Activated CD8-positive, alpha-beta memory T cell treated with anti-CD3 and anti-CD28 coated beads for 4 hours (primary cell): ENCODE measurements at places on chromosomes 6 and 20.

DNA sequence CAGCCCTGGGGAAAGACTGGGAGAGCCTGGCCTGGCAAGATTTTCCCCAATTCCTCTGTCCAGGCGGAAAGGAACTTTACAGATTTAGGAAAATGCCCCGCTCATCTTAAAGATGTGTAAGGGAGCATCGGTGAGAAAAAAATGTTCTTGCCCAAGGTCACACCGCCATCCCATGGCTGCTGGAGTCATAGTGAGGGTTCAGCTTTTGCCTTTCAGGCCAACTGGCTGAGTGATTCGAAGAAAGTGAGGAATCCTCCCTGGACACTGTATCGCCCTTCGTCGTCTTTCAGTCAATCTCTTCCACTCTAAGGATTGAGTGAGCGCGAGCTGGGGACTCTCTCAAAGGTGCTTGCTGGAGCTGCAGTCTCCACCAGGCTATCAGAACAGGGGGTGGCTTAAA is 1.4 kb downstream of the WFDC2 start:
- no peak for DNase-seq

DNA sequence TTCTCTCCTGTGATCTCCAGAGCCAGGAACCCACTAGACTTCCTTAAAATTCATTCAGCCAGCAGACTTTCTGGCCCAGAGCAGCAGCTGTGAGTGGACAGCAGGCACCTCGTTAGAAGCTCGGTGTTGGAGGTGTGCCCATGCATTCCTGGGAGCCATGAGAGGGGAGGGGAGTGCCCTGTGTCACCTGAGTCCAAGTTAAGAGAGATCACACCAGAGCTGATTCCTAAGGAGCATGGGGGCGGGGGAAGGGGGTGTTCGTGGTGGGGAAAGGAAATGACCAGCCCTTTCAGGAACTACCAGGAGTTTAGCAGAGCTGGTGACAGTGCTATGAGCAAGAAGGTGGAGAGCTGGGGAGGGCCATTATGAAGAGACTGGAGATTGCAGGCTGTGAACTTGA is 46.9 kb downstream of the GFRA4 start:
- DNase-seq = no peak

- no peak for DNase-seq
These were observed 831.8 kb downstream of the MAFB start for GRCh38 chr20:39857187-39857586.

DNA sequence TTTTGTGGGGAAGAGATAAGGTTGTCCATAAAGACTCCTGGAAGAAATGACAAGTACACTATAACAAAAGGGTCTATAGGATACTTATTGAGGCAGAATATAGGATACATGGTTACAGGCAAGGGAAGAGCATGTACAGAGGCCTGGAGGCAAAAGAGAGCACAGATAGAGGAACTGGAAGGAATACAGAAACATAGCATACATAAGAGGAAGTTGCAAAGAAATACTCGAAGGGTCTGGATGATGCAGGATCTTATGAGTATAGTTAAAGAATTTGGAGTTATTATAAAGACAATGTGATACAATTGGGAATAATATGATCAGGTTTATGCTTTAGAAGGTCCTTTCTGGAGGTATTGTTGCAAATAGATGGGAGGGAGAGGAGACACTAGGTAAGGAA is 592.7 kb upstream of the POU3F2 start:
- DNase-seq = no peak

GRCh38 chr6:21666201-21666691 is 72.7 kb downstream of the SOX4 start:
- no peak for DNase-seq

DNA sequence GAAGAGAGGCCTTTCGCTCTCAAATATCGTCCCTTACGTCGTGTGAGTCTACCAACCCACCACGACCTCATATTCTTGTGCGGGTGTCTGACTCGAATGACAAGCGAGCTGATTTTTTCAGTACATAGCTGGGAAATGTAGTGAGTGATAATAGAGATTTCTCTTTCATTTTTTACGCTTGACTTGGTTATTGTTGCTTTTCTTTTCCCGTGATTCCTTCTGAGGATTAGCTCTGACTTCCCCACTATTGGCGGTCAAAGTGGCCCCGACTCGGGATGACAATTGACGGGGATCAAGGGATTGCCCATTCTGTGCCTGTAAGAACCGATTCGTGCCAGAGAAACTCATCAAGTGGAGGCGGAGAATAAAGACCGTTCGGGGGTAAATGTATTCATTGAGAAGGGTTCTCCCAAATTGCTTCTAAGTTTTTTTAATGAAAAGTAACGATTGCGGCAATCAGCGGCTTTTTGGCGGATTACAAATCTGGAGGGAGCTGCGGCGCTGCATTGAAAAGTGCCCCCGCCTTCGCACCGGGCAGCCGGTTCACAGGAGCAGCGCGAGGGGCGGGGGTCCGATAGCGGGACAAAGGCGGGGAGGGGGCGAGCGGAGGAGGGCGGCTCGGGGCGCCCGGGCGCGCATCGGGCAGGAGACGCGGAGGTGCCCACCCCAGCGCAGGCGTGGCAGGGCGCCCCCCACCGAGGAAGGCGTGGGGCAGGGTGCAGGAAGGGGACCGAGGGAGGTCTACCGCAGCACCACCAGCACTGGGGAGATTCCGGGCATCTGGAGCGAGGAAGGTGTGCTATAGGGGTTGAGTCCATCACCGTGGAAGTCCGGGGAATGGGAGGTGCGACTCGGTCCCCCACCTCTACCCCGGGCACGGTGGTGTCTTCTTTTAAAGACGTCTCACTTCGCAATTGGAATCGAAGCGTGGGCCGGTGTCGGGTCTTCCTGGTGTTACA is 44.5 kb upstream of the OSTM1 start:
- no peak for DNase-seq

DNA sequence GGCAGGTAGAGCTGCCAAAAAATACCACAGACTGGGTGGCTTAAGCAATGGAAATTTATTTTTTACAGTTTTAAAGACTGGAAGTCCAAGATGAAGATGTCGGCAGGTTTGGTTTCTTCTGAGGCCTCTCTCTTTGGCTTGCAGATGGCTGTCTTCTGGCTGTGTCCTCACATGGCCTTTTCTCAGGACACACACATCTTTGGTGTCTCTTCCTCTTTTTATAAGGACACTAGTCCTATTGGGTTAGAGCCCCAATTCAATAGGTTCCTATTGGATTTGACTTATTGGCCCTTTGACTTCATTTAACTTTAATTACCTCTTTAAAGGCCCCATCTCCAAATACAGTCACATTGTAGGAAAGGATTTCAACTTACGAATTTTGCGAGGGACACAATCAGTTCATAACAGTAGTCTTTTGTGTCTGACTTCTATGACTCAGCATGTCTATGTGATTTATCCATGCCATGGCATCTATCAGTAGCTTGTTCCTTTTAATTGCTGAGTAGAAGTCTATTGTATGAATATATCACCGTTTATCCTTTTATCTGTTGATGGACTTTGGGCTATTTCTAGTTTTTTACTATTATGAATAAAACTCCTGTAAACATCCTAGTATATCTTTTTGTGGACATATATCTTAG is 11.0 kb upstream of the TCP11 start:
- DNase-seq = no peak

DNA sequence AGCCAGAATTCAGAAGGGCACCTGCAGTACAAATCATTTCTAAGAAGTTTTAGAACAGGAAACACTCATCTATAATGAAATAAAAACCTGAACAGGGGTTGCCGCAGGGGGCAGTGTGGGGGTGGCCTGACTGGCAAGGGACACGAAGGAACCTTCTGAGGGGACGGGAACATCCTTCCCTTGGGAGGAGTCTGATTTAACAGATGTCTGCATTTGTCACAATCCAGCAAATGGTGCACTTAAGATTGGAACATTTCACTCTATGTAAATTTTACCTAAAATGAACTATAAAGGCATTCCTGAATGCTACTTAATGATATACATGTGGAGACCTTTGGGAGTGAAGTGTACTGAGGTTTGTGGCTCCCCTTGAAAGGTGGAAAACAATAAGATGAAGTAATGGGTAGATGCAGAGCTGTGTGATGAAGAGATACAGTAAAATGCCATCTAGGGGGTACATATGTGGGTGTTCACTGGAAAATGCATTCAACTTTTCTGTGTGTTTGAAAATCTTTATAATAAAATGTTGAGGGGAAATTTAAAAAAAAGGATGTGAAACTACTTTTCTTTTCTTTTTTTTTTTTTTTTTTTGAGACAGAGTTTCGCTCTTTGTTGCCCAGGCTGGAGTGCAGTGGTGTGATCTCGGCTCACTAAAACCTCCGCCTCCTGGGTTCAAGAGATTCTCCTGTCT is 89.5 kb downstream of the SNX5 start:
- no peak for DNase-seq

- DNase-seq = no peak
These were observed 4.8 kb upstream of the MUC22 start for GRCh38 chr6:31005249-31006020.

DNA sequence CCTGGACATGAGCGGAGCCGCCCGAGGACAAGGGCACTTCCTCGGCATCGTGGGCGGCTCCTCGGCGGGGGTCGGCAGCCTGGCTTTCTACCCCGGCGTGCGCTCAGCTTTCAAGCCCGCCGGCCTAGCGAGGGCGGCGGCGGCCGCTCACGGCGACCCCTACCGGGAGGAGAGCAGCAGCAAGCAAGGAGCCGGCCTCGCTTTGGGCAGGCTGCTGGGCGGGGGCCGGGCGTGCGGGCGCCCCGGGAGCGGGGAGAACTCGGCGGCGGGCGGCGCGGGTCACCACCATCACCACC is 6.7 kb downstream of the PRDM13 start:
- no peak for DNase-seq

- no peak for DNase-seq
These were observed 323.1 kb downstream of the TPBG start for GRCh38 chr6:82686719-82687118.

- DNase-seq = no peak
These were observed 107.5 kb downstream of the FAXC start for GRCh38 chr6:99241905-99242534.

DNA sequence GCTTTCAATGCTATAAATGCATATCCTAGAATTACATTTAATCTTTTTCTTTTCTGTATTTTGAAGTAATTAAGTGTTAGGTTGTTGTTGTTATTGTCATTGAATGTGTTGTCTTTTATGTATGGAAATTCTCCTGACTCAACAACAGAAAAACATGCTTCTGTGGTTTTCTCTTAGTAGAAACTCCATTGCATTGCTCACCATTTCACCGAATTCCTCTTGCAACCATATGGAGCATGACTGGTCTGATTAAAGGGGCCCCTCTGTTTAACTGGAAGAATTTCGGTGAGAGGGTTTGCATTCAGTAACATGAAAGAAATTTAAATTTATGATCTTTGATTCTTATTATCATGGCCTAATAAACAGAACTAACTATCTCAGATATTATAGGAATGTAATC is 454.3 kb upstream of the JARID2 start:
- no peak for DNase-seq

DNA sequence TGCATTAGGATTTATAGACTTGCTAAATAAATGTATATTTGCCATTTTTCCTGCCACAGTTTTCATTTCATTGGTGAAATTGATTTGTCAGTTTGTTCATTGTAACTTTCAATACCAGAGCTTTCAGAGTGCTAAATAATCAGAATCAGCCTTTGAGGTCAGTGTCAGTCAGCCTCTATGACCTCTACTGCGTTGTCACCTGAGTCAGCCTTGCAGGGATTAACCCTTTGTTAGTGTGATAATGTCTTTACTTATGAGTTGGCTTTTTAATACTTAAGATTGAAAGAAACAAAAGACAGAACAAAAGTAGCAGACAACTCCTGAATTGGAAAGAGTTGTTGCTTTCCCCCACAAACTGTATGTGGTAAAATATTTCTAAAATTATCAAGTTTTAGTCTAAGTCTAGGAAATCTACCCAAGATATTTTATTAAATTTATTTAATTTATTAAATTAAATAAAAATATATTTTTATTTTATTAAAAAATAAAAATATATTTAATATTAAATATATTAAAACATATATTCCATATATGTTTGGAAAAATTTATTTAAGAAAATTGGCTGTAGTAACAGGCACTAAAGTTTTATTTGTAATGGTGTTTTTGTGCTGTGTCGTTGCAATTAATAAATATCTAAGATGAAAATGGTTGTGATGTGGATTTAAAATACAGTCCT is 125.2 kb downstream of the AFG1L start:
- no peak for DNase-seq

GRCh38 chr20:30922129-30922528 is 335.3 kb upstream of the DEFB115 start:
- no peak for DNase-seq

DNA sequence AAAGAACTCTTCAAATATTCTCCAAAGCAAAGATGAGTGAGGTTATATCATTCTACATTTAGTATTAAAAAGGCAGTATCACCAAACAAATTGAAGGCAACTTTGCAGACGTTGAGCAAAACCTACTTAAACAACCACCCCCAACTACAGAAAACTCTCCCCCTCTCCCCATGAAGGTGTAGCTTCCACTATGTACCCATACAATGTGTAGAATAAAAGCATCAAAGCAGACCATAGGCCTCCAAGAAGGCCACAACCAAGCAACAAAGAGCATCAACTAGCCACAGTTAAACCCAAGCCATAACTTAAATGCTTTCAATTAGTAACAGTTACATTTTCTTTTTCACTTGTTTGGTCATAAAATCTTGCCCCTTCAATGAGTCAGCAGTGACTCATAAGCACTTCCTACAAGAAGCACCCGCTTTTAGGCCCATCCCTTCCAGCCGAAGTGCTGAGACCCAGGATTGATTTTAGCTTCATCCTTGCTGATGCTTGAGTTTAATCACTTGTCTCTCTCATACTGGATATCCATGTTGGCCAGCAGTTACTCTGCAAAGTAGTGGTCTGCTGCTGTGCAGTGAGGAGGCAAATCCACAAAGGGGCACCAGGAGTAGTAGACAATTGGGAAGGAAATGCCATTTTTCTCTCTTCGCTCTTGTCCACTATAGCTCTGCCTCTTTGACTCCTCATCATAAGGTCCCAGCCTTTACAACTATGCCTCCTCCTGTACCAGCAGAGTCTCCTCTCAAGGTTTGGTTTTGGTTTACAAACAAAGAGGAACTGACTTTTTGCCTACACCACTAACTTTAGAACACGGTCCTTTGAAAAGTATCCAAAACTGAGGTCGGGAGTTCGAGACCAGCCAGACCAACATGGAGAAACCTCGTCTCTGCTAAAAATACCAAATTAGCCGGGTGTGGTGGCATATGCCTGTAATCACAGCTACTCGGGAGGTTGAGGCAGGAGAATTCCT is 8.4 kb upstream of the NUP153 start:
- no peak for DNase-seq

DNA sequence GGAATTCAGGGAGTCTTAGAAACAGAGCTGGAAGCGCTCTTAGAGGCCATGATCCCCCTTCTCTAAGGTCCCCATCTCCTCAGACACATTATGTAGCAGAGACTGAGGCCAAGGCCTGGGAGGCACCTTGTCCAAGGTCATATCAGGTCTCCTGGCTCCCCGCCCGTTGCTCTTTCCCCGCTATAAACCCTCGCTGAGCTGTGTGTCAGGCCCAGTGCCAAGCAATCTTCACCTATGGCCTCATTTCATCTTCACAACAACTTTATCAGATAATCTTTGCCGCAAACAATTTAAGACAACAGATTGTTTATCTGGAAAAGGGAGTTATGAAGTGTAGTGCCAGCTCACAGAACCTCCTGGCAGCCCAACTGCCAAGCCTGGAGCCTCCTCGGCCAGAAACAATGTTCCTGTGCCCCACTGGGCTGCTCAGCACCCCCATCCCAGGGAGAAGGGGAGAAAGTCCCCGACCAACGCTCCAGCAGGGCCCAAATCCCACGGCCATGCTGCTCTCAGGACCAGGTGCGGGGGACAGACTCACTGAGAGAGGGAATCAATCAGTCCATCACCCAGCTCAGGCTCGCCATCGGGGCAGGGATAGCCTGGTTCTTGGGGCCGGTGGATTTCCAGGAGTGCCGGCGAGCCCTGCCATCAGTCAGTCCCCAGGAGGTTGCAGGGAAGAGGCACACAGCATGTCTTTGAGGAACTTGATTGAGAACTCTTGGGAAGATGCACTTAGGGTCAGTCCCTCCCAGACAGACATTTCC is 16.9 kb upstream of the FANCE start:
- no peak for DNase-seq
